ENCODE measurements at places on chromosomes 4 and X.

DNA sequence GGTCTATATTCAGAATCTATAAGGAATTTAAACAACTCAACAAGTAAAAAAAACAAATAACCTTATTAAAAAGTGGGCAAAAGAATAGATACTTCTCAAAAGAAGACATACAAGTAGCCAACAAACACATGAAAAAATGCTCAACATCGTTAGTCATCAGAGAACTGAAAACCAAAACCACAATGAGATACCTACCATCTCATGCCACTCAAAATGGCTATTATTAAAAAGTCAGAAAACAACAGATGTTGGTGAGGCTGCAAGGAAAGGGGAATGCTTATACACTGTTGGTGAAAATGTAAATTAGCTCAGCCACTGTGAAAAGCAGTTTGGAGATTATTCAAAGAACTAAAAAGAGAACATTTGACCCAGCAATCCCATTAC lies 201.6 kb downstream of the QDPR start:
- no peak for DNase-seq

- DNase-seq: no peak
These were observed 788.4 kb upstream of the GALNTL6 start for GRCh38 chr4:171024720-171025303.

- DNase-seq: no peak
These were observed 60.4 kb downstream of the JADE1 start for GRCh38 chr4:128869776-128870509.

DNA sequence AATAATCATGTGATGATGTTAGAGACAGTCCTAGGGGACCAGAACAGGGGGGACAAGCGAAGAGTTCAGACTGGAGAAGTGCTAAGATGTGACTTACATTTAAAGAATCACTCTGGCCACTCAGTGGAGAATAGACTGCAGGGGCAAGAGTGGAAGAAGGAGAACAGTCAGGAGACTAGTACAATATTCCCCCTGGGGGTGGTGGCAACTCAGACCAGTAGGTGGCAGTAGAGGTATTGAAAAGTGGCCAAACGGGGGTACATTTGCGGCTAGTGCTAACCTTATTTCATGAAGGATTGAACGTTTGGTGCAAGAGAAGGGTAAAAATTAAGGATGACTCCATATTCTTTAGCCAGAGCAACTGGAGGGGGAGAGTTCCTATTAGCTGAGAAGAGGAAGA lies 2.7 kb upstream of the BMX start:
- peak; percentile 27 for DNase-seq

DNA sequence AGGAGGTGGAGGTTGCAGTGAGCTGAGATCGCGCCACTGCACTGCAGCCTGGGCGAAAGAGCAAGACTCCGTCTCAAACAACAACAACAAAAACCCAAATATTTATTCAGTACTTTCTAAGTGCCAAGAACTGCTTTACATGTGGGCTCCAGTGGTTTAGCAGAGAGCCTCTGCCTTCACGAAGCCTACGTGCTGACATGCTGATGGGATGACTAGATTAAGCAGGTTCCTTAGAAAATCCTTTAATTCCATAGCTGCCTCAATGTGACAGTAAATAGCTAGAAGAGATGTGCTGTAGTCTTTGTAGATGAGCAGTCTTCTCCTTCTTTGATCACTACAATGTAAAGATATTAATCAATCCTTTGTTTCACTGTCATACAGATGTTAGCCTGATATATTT lies 49.6 kb downstream of the TAPT1 start:
- DNase-seq: no peak

DNA sequence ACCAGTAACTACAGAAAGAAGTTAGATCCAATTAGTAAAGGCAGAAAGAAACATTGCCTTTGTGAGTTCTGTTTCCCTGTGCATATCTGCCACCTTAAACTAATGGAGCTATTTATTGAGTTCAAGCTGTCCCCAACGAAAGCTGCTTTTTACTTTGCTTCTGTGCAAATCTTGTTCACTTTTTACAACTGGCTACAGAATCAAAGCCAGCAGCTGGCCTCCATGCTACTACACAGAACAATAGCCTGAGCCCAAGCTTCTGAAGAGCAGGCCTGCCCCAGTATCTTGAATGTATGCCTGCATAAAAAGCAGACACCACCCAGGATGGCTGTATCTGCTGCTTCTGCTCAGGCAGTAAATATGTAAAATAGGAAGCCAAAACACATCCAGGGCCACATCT lies 28.1 kb downstream of the ANK2 start:
- no peak for DNase-seq

GRCh38 chr4:185911556-185912064 lies 99.6 kb upstream of the SORBS2 start:
- DNase-seq: no peak

DNA sequence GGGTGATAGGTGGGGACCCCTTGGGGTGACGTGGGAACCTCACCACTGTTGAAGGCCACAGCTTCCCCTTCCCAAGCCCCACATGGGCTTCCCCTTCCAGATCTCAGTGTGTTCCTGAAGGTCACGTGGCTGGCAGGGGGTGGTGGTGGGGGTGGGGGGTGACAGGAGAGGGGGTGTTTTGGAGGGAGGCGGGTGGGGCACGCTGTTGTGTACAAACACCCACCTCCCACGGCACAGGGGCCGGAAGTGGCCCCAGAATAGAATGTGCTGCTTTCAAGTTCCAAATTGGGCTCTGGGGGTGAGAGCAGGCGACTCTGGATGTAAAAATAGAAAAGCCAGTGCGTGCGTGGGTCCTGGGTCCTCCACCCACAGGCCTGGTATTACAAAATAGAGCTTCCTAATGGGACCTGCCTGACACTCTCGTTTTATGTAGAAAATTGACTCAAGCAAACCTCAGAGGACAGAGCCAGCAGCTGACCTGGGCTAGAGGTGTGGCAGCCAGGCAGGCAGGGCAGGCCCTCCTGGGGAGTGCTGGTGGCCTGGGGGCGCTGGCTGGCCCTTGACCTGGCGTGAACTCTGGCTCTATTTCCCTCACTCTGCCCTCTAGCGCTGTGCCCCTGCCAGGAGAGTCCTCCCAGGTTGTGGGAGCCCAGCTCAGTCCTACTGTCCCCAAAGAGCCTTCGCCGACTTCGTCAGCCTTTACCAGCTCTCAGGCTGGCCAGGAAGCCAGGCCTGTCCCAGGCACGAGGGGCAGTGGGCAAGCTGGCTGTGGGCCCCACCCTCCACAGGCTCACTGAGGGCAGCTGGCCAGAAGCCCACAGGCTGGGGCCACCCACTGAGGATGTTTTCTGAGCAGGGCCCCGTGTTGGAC lies 5.4 kb upstream of the SH3BP2 start:
- DNase-seq: no peak

GRCh38 chrX:123330229-123330942 lies 146.3 kb downstream of the GRIA3 start:
- DNase-seq: no peak

DNA sequence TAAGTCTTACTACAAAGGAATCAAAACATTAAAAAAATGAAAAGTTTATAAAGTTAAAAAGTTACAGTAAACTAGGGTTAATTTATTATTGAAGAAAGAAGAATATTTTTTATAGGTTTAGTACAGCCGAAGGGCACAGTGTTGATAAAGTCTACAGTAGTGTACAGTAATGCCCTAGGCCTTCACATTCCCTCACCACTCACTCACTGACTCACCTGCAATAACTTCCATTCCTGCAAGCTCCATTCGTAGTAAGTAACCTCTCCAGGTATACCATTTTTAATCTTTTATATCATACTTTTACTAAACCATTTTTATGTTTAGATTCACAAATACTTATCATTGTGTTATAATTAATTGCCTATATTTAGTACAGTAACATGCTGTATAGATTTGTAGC lies 307.5 kb upstream of the FAM241A start:
- no peak for DNase-seq

GRCh38 chr4:60241866-60242265 lies 958.3 kb upstream of the ADGRL3 start:
- DNase-seq: no peak

GRCh38 chr4:68338625-68339024 lies 11.3 kb downstream of the YTHDC1 start:
- no peak for DNase-seq

DNA sequence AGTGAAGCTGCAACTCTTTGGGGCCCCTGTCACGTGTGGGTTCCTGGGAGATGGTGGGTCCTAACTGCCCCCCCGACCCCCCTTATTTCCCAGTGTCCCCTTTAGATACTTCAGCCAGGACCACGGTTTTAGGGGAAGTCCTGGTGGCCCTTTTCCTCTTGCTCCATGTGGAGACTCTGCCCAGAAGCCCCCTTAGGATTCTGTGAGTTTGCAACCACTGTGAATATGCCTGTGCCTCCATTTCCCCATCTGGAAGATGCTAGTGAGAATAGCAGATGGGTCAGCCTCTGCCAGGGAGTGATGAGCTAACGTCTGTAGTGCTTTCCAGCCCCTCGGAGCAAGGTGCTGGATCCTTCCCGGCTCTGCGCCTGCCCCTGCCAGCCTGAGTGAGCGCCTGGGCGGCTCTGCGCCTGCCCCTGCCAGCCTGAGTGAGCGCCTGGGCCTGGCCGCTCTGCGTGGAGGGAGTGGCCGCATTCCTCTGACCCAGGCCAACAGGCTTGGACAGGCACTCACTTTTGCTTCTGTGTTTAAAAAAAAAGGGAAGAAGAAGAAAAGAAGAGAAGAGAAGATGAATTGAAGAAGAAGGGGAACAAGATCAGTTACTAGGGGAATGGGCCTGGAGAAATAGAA lies 6.7 kb upstream of the CITED1 start:
- DNase-seq: no peak

DNA sequence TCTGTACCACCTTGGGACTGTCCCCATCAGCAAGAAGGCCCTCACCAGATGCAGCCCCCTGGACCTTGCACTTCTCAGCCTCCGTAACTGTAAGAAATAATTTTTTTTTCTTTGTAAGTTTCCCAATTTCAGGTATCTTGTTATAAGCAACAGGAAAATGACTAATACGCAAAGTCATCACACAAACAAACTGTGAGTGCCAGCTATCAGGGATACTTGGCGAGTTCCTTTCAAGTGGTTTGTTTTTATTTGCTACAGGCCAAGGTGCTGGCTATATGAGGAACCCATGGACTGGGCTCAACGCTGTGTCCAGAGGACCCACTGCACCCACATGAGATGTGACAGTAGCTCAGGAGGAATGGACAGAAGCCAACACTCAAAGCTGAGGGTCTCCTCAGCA lies 11.5 kb upstream of the GPM6B start:
- no peak for DNase-seq

Data from HuH-7 (cell line).